ENCODE measurements at places on chromosomes 12 and 14.

- DNase-seq = no peak
Measured at GRCh38 chr14:92994942-92995341, 72.0 kb downstream of the CHGA start.

DNA sequence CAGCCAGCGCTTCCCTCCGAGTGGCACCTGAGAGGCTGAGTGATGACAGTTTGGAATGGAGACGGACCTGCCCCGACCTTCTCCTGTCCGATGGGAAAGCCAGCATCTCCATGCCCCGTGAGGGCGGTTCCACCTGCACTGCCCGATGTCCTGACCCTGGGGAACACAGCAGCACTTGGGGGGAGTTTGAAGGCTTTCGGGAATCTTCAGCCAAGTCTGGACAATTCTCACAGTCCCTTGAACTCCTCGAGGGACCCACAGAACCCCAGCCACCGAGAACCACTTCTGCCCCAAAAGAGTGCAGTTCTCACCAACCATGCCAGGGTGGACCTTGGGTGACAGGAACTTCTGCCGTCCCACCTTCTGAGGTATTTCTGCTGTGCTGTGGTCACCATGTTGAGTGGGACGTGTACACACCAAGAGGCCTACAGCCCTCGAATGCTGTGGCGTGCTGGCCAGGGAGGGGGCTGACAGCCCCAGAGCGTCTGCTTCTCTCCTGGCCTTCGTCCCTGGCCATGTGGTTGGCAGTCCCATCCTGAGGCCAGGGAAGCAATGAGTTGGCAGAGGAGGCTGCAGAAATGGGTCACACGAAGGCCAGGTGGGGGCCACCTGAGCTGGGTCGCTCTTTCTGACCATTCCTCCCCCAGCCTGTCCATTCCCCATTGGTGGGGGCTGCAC, 1.0 kb downstream of the CLBA1 start:
- DNase-seq = no peak

DNA sequence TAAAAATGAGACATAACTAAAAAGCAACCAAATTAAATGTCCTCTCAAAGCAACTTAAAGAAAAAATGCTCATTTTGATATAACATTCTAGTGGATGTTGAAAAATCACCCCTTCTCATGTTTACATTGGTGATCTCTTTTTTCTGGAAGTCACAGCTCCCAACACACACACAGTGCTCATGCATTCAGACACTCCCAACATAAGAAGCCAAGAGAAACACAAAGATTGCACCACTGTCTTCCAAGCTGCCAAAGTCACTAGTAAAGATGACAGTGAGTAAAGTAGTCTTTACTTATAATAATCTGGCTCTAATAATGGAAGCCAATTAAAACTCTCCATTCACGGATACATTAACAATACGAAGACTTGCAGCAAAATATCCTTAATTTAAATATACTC, 218.4 kb downstream of the NTF3 start:
- DNase-seq = no peak

GRCh38 chr12:6347367-6348338, 5.8 kb upstream of the TNFRSF1A start:
- no peak for DNase-seq

DNA sequence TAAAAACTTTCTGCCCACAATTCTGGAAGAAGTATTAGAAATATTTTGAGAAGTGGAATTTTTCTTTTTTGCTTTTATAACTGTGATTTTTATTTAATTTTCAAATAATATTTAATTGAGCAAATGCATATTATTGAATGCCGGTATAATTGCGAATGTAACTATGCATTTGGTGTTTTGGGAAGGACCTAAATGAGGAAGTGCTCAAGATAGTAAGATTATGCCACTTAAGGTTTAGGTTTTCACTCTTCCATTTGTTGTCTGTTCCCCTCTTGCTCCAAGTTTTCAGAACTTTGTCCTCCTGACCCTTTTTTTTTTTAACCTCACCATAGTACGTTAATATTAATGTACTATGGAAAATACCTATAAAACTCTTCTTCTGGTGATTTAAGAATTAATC, 85.8 kb downstream of the KIAA0586 start:
- DNase-seq = no peak

DNA sequence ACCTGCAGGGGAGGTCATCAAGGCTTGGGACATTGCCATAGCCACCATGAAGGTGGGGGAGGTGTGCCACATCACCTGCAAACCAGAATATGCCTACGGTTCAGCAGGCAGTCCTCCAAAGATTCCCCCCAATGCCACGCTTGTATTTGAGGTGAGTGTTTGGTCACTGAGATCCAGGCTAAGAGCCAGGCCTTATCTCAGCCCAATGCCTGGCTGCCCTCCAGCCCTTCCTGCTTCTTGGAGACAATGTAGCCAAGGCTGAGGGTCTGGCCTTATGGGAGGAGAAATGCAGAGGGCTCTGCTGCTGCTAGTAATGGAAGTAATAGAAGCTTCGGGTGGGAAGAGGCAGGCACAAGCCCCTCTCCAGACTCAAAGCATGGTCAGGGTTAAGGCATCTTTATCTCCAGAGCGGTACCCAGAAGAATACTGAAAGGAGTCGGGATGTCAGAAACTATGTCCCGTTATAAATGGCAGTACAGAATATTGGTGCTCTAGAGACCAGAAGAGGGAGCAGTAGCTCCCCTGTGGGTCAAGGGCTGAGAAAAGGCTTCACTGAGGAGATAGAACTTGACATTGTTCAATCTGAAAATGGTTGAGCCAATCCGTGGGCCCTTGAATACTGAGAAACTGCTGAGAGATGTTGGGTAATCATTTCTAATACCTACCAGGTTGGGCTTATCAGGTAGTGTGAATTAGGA, 3.1 kb downstream of the FKBP4 start:
- DNase-seq = no peak

DNA sequence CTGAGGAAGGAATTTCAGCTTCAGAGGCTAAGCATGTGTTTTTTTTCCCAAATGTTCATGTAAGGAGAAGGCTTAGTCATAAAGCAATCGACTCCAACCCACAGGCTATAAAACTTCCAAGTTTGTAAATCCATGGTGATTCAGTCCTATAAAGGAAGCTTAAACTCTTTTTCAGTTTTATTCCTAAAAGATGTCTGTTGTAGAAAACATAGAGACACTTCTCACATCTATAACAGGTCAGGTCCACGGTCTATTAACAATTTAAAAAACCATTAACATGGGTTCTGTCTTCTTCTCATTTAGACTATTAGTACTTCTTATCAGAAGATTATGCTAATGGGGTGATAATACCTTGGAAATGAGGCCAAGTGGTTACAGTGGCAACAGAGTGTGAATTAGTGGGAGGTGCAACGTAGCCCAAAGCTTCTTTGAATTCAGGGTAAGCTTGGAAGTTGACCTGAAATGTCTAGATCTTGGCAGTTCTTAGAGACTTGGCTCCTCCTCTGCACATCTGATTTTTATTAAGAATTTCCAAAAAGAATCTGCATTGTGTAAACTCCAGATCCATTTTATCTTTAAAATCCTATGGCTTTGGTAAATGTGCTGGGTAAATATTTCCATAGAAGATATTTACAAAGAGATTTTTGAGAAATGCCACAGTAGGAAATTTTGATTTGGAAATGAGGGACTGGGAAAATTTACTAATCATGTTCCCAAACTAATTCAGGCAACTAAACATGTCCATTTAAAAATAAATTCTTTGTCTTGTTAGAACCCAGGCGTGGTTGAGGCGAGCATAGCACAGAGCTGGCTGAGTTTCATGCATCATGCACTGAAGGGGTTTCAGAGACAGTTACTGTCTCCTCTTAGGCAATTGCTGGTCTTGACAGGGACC, 86.4 kb downstream of the EML1 start:
- DNase-seq = peak; percentile 38

DNA sequence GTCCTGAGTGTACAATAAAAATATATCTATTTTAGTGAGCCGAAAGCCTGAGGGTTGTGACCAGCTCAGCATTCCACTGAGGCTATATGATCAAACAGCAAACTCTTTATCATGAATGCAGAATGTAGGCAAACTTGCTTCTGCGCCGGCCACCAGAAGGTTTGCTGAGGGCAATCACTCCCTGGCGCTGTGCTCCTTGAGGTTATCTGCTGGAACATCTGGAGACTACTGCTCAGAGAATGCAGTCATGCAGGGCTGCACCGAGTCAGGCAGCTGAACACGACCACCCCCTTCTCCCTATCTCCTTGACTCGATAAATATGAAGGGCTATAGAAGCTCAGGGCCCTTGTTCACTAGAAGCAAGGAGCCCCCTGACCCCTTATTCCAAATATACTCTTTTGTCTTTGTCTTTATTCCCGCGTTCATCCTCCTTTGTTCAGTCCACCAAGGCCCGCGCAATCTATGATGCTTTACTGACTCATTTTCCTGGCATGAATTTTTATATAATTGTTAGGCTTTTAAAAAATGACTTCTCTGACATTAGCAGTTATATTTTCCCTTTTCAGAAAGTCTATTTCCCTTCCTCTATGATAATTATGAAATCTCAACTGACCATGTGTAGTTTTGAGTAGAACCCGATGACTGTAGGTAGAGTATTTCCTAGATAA, 1089.3 kb downstream of the SLC16A7 start:
- no peak for DNase-seq

- no peak for DNase-seq
Measured at GRCh38 chr12:91271185-91271584, 88.6 kb upstream of the DCN start.

DNA sequence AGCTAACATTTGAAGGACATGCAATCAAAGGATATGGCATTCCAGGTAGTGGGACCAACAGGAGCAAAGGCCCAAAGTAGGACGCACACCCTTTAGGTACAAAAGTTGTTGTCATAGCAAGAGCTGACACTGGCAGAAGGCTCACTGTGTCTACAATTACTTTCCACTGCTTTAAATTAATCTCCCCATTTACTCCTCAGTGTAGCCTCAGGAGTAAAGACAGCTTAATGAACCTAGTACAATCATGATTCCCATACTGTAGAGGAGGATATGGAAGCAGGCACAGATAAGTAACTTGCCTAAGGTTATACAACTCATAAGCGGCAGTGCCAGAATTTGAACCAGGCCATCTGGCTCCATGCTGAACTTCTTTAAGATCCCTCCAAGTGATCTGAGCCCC, 212.9 kb upstream of the SFSWAP start:
- no peak for DNase-seq

DNA sequence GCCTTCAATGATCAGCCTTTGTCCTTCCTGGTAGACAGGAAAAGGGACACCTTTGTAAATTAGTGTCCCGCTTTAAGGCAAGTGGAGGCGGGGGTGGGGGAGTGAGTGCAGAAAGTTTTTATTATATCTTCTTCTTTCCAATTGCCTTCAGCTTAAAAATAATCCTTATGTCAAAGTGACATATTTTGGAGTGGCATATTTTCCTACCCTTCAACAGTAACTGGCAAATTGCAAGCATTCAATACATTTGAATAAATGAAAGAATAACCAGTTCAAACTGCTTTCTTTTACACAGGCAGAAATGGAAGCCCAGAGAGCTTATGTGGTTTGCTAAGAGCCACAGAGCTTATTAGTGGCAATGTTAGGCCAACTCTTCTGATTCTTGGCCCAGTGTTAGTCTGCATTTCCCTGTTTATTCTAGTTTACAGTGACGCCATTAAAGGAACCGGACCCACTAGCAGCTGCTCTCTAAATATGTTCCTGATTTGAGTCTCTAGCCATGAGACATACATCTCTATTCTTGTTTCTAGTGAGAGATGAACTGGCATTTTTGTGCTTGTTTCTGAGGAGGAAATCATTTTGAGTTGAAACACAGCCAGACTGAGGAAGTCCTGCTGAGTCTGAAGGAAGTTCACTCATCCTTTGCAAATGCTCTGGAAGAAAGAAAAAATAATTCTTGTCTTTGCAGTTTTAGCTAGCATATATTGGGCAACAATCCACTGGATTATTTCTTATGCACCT, 468.7 kb downstream of the NOVA1 start:
- DNase-seq = no peak
